ENCODE measurements at places on chromosomes 3 and 15.
A peak's percentile ranks its signal among the peaks of the same experiment; 100 is the strongest.

GRCh38 chr3:190517687-190518086 lies 3.8 kb downstream of the IL1RAP start:
- peak; percentile 82 for DNase-seq

DNA sequence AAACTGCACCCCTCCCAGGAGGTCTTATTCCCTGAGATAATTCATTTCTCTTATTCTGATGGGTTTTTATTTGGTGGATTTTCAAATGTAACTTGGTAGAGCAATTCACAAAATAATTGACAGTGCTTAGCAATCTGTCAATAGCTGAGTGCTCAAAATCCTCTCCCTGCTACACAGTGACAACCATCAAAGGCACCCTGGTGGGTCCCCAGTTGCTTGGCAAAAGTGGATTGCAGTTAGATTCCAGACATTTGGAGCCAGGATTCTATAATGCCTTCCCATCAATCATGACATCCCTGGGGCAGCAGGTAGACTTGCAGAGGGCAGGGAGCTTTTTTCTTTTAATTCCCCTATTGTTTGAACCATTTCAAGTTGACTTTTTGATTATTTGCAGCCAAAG lies 59.0 kb downstream of the FHIT start:
- DNase-seq: no peak

- DNase-seq: no peak
These were observed 15.9 kb upstream of the FAH start for GRCh38 chr15:80136854-80137253.

GRCh38 chr3:151316267-151316991 lies at the start of gene GPR87:
TSS of gene GPR87 (minus strand) at chr3:151316820. CDS start at chr3:151300100, 16,720 bp downstream.
- peak; percentile 91 for DNase-seq

DNA sequence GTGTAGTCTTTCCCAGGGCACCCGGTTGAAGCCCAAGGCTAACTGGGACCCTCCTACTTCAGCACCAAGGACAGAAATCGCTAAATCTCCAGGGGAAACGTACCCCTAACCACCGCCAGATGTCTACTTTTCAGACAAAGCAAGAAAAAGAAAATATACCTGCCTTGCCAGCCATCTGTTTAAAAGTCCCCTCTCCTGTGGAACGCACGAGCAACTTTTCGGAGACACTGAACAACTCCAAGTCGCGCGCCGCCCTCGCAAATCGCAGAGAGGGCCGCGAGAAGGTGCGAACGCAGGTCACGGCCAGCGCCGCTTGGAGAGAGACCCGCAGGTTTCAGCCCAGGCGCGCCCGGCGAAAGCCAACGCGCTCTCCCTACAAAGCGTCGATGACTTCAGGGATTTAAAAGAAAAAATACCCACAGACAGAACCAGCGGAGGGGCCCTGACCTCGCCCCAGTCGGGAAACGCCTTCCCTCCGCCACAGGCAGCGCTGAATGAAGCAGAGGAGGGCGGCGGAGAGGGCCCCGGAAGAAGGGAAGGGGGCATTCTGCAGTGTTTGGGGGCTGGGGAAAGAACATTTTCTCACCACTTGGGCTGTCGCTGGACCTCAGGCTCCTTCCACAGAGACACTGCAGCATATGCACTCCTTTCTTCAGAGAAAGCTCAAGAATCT lies 213.1 kb downstream of the FGF12 start:
- peak; percentile 30 for DNase-seq

DNA sequence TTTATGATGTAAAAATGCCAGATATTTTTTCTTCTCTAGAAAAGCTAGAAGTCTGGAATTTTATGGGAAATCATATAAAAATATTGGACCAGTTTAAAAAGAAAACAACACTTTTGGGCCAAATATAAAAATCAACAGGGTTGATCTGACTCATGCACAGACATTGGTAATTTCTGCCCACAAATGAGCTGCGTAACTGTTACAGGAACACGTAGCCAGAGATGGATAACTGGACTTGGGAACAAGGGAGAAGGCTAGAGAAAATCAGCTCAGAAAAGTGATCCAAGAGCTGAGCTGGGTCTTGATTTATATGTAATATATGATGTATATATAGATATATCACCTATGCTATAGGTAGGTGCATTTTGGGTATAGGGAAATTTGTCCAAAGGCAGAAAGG lies 36.8 kb upstream of the NAALADL2 start:
- DNase-seq: no peak

DNA sequence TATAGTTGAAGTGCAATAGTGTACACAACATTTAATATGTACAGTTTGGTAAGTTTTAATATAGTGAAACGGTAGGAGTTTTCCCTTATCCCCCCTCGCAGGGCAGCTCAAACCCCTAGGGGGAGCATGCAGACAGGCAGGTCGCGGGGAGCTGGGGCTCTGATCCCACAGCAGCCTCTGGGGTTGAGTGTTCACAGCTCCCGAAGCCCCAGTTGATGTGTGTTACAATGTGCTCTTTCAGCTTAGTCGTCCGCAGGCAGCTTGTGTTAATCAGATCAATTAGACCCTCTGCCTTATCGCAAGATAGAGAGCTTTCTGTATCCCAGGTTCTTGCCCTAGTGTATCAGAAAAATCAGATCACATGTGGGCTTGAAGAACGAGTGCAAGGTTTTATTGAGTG lies 143.1 kb upstream of the CHRNA7 start:
- DNase-seq: peak; percentile 5

GRCh38 chr15:70976851-70977250 lies 84.2 kb downstream of the LRRC49 start:
- no peak for DNase-seq

- DNase-seq: no peak
These were observed 141.6 kb downstream of the DNAJB8 start for GRCh38 chr3:128324911-128325592.

- DNase-seq: no peak
These were observed 40.5 kb downstream of the TGM4 start for GRCh38 chr3:44914936-44915335.

- DNase-seq: peak; percentile 72
These were observed 458.3 kb downstream of the MFSD1 start for GRCh38 chr3:159260049-159260662.

DNA sequence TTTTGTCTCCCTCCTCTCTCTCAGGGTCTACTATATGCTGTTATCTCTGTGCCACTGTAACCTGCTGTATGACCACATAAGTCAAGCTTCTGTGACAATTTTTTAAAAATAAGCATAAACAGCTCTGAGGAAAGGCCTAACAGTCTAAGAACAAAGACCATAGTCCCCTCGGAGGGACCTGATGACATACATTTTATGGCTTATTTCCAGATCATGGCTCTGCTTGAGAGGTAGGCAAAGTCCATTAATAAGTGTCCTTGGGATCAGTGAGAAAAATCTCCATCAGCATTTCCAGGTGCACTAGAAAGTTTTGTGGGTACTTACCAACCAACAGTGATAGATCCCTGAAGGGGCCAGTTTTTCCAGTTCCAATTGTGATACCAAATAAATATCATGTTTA lies 123.8 kb downstream of the TNIK start:
- DNase-seq: no peak

DNA sequence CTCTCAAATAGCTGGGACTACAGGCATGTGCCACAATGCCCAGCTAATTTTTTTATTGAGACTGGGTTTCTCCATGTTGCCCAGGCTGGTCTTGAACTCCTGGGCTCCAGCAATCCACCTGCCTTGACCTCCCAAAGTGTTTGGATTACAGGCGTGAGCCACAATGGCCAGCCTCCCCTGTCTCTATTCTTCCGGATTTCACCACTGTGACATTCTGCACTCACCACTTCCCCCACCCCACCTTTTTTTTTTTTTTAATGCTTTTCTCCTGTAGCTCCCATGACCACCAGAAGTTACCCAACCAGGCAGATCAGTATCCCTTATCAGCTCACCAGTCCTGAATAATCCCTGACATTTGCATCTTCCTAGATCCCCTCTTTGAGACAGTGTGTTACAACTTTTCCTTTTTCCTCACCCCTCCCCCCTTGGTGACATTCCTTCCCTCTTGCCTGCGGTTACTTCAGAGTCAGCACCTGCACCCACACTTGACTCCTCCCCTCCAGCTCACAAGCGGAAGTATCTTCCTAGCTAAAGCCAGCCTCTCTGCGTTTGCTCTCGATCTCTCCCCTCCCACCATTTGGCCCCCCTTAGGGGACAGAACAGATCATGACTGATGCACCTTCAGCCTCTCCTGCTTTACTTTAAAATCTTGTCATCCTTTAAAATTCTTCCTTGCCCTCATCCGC lies 13.5 kb upstream of the ZNF592 start:
- DNase-seq: peak; percentile 78

GRCh38 chr15:68276668-68277067 lies 877 bp upstream of the FEM1B start:
- DNase-seq: no peak

DNA sequence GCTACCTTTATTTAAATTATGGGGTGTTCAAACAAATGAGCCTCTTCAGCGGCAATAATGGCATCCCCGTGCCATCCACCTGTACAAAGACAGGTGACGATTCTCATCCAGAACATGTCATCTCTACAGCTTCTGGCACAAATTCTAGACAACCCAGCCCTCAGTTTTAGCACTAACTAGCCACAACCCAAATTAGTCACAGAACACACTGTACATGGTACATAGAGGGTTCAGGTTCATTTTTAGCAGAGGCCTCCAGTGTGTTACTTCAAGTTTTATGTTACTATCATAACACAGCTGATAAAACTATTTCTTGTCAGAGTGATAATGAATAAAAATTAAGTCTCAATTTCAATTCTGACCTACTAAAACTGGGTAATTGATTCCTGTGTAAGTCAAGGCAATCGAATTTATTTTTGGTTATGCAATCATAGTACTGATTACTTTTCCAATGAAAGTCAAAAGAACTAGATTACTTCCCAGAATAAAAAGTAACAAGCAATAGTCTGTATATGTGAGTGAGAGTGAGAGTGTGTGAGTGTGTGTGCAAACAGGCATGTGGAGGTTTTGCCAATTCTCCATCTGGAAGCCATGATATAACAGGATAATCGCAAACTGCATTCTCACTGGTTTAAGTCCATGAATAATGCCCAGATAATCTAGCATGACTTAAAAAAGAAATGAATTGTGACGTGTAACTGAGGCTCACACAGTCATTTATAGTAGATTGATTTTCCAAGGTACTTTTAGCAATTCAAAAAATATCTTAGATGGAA lies 37.4 kb downstream of the SHQ1 start:
- DNase-seq: no peak

DNA sequence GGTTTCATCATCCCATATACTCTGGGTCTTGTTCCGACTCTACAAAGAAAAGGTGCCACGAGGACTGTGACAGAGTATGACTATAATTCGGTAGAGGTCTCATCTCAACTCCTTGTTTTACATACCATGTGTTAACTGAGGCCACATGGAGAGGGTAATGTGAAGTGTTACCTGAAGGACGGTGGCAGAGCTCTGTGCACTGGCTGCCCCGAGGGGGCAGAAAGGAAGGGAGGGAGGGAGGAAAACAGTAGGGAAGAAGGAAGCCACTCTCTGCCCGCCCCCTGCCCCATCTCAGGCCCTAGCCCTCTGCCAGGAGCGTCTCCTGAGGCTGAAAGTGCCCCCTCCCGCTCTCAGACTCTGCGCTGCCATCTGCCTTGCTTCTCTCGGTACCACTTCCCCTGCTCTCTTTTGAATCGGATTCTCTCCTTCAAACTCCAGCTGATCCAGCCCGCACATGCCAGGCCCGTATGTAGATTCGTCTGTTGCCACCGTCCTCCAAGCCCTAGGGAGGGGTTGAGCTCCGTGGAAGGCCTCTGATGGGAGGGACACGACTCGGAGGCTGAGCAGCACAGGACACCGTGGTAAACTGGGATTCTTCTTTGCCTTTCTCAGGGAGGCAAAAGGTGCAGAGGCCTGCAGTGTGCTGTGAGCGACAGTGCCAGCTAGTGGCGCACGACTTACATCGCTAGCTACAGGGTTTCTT lies 70.5 kb upstream of the ATP10A start:
- peak; percentile 77 for DNase-seq

- DNase-seq: peak; percentile 40
These were observed 8.6 kb downstream of the CLEC3B start for GRCh38 chr3:45034612-45035252.

DNA sequence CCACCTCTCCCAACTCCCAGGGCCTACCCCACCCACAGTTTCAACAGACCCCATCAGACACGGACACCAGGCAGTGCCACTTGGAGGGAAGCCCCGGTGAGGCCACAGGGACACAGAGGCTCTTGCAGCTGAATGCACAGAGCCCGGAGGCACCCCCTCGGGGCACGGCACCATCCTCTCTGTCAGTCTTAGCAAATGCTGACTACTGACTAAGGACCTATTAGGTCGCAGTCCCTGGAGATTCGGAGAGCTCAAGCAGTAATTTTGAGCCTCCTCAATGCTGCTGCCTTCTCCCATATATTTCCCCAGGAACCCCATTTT lies 79.9 kb downstream of the VGLL4 start:
- DNase-seq: no peak

DNA sequence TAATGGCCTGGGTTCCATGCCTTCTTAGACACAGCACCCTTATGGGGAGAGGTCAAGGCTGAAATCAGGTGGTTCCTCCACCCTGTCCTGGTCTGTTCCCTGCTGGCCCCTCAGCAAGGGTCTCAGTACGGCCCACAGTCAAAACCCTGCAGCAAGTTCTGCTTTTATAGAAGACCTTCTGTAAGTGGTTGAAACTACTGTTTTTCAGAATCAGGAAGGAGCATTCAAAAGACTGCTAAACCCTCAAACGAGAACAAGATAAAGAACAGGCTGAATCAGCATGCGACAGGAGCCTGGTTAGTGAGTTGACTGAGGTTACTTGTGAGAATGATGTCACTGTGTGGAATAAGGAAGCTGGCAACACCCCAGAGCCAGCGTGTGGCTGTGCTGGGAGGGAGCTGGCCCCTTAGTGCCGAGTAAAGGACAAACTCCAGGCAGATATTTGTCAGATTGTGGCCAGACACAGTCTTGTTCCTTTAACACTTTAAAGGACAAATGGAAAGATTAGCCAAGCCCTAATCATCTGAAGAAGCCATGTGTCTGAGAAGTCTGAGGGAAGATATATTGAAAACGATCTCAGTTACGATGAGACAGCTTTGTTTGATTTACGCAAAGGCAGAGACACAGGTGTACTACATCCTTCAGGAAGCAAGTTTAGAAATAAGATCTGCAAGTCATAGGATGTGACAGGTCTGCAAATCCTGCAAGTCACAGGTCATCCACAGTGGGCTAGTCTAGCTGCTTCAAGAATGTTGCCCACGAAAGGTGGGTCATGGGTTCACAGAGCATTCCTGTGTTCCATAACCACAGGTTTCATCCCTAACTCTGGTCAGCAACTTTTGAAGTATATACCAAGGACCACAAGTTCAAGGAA lies 54.0 kb downstream of the B3GNT5 start:
- peak; percentile 83 for DNase-seq

GRCh38 chr15:56965231-56966013 lies 47.0 kb downstream of the TCF12 start:
- no peak for DNase-seq

GRCh38 chr15:67899596-67900283 lies 59.9 kb upstream of the RNU6-1 start:
- no peak for DNase-seq

Measured in HT1080 (cell line).